ENCODE measurements at places on chromosomes 3 and 15. TPM values are rescaled to one million over a fixed set of nuclear protein-coding genes. Genes with fewer than 3 reads are reported as not detected.

DNA sequence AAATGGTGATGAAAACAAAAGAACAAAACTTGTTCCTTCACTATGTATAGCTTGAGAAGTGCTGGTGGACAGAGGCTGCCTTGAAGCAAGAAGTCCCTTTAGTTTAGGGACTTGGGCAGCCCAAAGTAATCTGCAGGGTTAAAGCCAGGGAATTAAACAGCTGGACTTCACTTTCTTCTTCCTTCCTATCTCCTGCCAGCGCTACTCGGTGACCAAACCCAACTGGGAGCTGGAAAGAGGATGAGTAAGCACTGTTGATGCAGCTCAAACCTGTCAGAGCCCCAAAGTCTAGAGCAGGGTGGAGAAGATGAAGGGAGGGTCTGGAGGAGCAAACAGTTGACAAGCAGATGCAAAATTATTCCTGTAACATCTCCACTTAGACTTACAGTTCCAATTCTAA lies 73.1 kb upstream of the FBN1 start:
- no peaks in the 10 kb centered on the region for H3K27me3 ChIP-seq
- no peak overlapping the region for H3K4me3 ChIP-seq
- no peak overlapping the region for H3K27ac ChIP-seq
- H3K4me1 ChIP-seq: peaks cover 11% of the 10 kb centered on the region
- DNase-seq: no peak

GRCh38 chr3:56282341-56282740 lies 185.9 kb downstream of the ERC2 start:
- peaks cover 18% of the 10 kb centered on the region for H3K27me3 ChIP-seq
- H3K4me1 ChIP-seq: peaks cover 2% of the 10 kb centered on the region
- peaks cover 5% of the 10 kb centered on the region for H3K36me3 ChIP-seq
- H3K27ac ChIP-seq: no peak overlapping the region
- DNase-seq: no peak

DNA sequence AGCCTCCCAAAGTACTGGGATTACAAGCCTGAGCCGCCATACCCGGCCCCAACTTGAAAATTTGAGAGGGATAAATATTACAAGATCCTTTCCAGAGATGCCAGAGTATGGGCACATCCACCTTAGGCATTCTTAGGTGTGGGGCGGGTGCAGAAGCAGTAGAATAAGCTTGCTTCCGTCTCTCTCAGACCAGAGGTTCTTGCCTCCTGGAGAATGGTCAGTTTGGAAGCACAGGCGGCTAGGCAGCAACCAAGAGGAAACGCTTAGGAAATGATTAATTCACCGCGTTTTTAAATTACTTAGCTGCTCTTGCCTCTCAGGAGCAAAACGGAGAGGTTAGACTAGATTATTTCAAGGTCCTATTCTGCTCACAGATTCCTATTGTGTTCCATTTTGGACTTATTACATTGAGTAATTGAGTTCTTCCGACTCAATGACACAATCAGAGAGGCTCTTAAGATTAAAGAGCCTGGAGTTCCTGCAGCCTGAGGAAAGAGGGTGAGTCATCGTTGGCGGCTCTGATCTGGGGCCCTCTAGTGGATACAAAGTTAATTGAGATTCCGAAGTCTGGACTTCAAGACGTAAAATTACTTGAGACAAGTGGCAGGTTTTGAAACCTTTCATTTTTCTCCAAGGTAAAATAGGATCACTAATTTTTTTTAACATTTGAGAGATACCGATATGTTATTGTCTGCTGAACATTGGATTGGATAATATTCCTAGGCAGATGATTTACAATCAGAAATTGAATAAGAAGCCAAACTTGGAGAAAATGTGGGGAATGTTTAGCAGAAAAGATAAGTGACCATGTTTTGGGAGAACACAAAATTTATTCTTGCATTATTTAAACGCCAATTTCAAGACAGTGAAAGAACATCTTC lies 5.8 kb upstream of the TOPAZ1 start:
- no peak for DNase-seq
- H3K27ac ChIP-seq: no peak overlapping the region
- no peaks in the 10 kb centered on the region for H3K36me3 ChIP-seq
- peaks cover 9% of the 10 kb centered on the region for H3K4me1 ChIP-seq

- peaks cover 15% of the 10 kb centered on the region for H3K27me3 ChIP-seq
- H3K4me3 ChIP-seq: no peak overlapping the region
- peak overlapping the region; percentile 62 for H3K27ac ChIP-seq
- H3K36me3 ChIP-seq: peaks cover 2% of the 10 kb centered on the region
- H3K4me1 ChIP-seq: peaks cover 31% of the 10 kb centered on the region
These were observed 68.8 kb downstream of the FOXB1 start for GRCh38 chr15:60072826-60073465.

The GABRB3 gene
- 8.2 TPM for total RNA-seq

DNA sequence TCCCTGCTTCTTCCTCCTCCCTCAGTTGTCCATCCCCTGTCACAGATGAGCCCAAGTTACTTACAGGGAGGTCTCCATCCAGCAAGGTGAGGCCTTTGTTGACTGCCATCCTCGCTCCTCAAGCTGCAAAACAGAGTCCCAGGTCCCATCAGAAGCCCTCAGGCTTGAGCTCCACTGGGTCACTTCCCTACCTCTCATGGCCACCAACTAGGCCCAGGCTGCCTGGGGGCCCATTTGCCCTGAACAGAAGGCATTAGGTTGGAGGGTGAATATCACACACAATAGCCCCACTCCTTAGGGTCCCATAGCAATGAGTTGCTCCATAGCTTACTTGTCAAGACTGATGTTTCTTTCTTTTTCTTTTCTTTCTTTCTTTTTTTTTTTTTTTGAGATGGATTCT lies 1.8 kb downstream of the PLIN1 start:
- peaks cover 3% of the 10 kb centered on the region for H3K36me3 ChIP-seq
- no peaks in the 10 kb centered on the region for H3K27me3 ChIP-seq
- no peak for DNase-seq
- no peak overlapping the region for H3K4me3 ChIP-seq

DNA sequence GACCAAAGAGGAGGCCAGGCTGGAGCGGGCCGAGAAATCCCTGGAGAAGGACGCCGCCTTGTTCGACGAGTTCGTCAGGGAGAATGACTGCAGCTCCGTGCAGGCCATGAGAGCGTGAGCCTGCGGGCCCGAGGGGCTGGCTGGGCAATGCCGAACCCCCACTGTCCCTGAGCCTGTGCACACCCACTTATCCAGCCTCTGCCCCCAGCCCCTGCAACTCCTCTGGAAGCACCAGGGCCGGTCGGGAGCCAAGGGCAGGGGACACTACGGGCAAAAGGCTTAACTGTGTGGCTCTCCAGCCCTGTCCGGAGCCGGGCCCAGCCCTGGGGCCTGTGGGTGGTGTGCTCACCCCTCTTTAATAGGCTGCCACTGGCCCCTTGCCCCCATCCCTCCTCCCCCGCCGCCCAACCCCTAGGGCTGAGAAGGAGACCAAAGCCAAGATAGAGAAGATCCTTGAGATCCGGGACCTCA lies 24.0 kb downstream of the CFAP100 start:
- DNase-seq: no peak
- no peak overlapping the region for H3K4me3 ChIP-seq
- H3K27me3 ChIP-seq: peaks cover 4% of the 10 kb centered on the region
- no peak overlapping the region for H3K27ac ChIP-seq
- no peaks in the 10 kb centered on the region for H3K36me3 ChIP-seq

- H3K4me3 ChIP-seq: no peak overlapping the region
- H3K27me3 ChIP-seq: no peaks in the 10 kb centered on the region
- H3K27ac ChIP-seq: peak overlapping the region; percentile 84
- DNase-seq: no peak
- H3K4me1 ChIP-seq: peaks cover 22% of the 10 kb centered on the region
- no peaks in the 10 kb centered on the region for H3K36me3 ChIP-seq
These were observed 231.5 kb downstream of the ALCAM start for GRCh38 chr3:105598042-105598796.

DNA sequence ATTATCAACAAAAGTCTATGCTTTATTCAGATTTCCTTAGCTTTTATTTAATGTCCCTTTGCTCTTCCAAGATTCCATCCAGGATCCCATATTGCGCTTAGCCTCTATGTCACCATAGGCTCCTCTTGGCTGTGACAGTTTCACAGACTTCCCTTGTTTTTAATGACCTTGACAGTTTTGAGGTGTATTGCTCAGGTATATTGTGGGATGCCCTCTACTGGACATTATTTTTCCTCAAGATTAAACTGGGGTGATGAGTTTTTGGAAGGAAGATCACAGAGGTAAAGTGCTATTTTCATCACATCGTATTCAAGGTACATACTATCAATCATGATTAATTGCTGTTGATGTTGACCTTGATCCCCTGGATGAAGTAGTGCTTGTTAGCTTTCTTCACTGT lies 99.1 kb upstream of the SMAD3 start:
- H3K4me1 ChIP-seq: no peaks in the 10 kb centered on the region
- no peak for DNase-seq
- no peak overlapping the region for H3K27ac ChIP-seq
- H3K27me3 ChIP-seq: no peaks in the 10 kb centered on the region

DNA sequence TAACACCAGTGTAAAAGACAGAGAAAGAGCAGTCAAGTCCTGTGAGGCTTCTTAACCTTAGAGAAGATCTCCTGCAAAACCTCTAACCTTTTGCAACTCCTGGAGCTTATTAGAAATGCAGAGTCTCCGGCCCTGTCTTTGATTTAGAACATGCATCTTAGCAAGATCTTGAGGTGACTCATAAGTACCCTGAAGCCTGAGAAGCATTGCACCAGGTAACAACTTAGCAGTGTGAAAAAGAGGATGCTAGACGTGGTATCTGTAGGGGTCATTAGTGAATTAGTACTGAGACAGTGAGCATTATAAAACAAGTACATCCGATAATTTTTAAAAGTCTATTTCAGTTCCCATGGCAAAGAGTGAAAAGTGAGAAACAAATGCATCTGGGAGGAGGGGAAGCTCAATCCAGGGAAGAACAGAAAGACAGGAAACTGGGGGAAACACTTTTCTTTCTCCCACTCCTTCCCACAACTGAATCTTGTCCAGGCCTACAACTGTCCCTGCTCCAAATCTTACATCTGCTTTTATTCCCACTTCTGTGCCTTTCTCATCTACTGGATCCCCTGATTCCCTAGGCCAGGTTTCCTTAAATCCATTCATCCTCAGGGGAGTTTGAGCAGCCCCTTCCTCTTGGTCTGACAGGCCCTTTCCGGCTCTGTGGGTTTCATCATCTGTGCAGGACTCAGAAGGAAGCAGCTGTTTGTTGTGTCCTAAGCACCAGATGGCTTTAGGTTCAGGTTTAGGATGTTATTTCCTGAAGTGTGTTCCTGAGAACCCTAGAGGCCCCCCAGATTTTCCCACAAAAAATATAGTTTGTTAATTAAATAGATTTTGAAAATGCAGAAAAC lies 128.1 kb upstream of the IL12A start:
- no peak overlapping the region for H3K4me3 ChIP-seq
- DNase-seq: no peak
- no peaks in the 10 kb centered on the region for H3K27me3 ChIP-seq
- no peaks in the 10 kb centered on the region for H3K36me3 ChIP-seq
- H3K27ac ChIP-seq: peak overlapping the region; percentile 91

DNA sequence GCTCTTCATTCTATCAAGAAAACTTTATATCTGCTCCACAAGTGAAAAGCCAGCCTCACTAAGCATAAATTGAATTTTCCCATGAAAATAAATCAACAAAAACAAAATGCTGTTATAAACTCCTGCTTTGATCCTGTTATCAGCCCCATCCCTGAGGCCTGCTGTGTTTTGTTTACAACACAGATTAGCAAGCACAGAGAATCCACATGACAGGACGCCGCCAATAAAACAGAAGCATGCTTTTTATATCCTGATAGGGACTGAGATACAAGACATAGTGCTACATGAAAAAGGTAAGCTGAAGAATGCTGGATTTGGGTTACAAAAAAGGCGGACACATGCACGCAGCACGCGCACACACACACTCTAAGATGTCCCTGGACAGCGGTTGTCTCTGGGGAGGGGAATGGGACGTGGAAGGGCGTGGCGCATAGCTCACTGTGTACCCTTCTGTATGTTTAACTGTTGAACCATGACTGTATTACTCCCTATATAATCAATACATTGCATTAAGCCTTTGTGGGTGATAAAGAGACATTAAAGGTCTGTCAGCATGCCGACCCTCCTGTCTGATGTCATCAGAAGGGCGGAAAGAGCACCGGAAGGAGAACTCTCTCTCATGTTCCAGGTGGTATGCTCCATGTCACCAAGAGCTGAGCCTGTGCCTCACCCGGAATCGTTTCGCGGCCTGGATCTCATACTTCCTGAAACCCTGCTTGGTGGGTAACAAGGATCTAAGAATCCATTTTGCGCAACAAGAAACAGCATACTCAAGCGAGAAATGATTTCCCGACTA lies 93.9 kb downstream of the IQSEC1 start:
- H3K36me3 ChIP-seq: no peaks in the 10 kb centered on the region
- no peaks in the 10 kb centered on the region for H3K4me1 ChIP-seq
- H3K4me3 ChIP-seq: no peak overlapping the region
- no peak for DNase-seq
- peaks cover 3% of the 10 kb centered on the region for H3K27me3 ChIP-seq

The GATA2 gene
- 0.44 TPM for total RNA-seq

The PROK2 gene
- total RNA-seq: not detected

GRCh38 chr15:78038585-78039247 lies 38.8 kb downstream of the TBC1D2B start:
- no peak overlapping the region for H3K27ac ChIP-seq
- H3K4me3 ChIP-seq: no peak overlapping the region
- H3K36me3 ChIP-seq: peaks cover 27% of the 10 kb centered on the region
- DNase-seq: no peak
- H3K4me1 ChIP-seq: peaks cover 28% of the 10 kb centered on the region

- no peak overlapping the region for H3K4me3 ChIP-seq
- no peak for DNase-seq
- peaks cover 10% of the 10 kb centered on the region for H3K27me3 ChIP-seq
- H3K36me3 ChIP-seq: no peaks in the 10 kb centered on the region
- no peak overlapping the region for H3K27ac ChIP-seq
These were observed 219.7 kb upstream of the SGO1 start for GRCh38 chr3:20405744-20406143.

DNA sequence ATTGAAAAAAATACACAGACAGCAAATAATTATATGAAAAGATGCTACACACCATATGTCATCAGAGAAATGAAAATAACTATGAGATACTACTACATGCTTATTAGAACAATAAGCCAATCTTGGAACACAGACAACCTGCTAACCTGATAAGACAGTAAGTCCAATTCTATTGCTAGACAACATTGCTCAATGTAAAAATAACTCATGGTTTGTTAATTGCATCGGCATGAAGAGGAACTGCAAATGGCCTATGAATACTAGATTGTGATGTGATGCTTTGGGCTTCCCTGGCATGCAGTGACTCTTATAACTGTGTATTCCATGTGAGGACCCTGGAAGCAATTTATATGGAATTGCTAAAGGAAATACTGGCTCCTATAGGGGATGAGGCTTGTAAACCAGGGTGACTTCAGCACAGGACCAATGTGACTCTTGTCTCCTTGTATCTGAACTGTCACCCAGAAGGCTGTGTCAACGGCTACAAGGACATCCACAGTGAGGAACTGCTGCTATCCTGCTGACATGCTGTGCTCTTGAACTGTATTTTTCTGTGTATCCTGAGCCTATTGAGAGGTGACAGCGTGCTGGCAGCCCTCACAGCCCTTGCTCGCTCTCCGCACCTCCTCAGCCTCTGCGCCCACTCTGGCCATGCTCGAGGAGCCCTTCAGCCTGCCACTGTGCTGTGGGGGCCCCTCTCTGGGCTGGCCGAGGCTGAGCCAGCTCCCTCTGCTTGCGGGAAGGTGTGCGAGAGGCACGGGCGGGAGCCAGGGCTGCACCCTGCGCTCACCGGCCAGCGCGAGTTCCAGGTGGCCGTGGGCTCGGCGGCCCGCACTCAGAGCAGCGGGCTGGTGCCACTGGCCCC lies 385.7 kb downstream of the CNTN4 start:
- H3K4me1 ChIP-seq: no peaks in the 10 kb centered on the region
- no peak overlapping the region for H3K4me3 ChIP-seq
- no peak overlapping the region for H3K27ac ChIP-seq
- H3K27me3 ChIP-seq: no peaks in the 10 kb centered on the region
- DNase-seq: no peak

The DCP1A gene
- total RNA-seq: 17.2 TPM

The MST1 gene
- 19.1 TPM for total RNA-seq
